ENCODE measurements at places on chromosomes 13 and 19. TPM values are rescaled to one million over a fixed set of nuclear protein-coding genes. Genes with fewer than 3 reads are reported as not detected.

DNA sequence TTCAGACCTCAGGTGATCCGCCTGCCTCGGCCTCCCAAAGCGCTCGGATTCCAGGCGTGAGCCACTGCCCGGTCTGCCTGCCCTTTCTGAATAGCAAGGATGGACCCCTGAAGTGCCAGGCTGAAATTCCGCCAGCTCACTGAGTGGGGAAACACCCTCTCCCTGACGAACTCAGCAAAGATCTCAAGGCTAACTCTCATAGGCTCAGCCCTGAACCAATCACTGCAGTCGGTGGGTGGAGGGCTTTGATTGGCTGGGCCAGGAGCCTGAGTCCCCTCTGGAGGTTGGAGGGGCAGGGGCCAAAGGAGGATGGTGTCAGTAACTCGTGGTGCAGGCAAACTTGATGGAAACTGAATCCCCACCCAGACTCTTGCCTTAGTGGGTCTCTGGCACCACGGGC, 11.2 kb upstream of the COMP start:
- DNase-seq = peak; percentile 89

DNA sequence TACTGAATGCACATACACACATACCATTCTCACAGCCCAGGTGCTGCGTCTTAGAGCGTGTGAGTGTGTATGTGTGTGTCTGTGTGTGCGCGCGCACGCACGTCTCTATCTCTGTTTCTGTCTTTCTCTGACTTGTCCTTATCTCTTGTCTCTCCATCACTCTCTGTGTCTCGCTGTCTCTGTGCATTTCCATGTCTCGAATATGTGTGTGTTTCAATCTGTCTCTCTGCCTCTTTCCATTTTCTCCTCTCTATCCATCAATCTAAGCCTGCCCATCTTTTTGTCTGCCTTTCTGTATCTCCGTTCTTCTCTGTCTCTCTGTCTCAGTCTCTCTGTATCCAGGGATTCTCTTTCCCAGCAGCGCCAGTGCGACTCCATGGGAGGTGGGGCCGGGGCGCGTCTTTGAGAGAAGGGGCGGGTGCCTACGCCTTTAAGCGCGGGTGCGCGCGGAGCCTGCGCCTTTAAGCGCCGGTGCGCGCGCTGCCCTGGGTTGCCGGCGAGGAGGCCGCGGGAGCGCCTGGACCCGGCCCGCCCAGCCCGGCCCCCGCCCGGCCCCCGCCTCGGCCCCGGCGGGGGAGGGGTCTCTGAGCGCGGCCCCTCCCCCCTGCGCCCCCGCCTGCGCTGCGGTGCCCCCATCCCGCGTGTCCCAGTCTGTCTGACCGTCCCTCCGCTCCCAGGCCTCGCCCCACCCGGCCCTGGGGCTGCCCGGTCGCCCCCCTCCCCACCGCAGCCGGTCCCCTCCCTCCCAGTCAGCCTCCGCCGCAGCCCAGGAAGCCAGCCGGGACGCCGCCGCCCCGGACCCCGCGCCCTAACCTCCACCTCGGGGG, at the start of gene LRFN3:
Gene LRFN3, plus strand, starts transcription at position 464 of the 827 bp plus-strand sequence. CDS start 3,052 bp downstream, outside the sequence.
- DNase-seq = peak; percentile 77

DNA sequence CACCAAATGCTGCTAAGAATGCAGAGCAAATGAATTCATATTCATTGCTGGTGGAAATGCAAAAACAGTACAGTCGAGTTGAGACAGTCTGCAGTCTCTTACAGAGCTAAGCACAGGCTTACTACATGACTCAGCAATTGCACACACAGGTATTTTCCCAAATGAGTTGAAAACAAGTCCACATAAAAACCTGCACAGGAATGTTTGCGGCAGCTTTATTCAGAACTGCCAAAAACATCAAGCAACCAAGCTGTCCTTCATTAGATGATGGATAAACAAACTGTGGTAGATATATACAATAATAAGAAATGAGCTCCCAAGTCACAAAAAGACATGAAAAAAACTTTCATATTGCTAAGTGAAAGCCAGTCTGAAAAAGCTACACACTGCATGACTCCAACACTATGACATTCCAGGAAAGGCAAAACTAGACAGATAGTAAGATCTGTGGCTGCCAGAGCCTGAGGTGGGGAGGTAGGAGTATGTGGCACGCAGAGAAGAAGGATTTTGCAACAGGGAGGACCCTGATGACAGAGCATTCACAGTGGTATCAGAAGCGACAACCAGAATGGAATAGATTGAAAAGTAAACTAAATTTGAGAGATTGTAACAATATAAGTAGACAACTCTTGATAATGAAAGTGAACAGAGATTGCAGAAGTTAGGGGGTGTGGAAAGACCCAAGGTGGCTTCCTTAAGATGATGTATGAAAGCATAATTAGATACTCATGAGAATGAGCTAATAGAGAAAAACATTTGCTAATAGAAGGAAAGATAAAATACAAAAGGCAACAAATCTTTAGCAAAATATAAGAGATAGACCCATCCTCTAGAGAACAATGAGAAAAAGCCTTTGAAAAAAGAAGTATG, 52.7 kb downstream of the TSC22D1 start:
- no peak for DNase-seq

Gene KLK13
- total RNA-seq = 4.2 TPM

DNA sequence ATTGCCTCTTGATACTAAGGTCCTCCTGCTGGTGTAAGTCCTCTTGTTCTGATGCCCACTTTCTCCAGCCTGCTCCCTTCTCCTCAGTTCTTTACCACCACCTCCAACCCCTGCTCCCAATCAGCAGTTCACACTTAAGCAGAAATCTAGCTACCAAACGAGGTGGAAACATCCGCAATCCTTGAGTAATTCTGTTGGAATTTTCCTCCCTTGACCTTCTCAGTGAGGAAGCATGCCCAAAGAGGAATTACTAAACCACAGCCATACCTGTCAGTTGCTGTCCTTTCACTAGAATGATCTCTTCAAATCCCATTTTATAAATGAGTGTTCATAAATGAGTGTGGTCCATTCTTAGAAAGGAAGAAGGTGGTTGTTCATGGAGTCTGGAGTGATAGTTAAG, 289.9 kb downstream of the DACH1 start:
- no peak for DNase-seq

DNA sequence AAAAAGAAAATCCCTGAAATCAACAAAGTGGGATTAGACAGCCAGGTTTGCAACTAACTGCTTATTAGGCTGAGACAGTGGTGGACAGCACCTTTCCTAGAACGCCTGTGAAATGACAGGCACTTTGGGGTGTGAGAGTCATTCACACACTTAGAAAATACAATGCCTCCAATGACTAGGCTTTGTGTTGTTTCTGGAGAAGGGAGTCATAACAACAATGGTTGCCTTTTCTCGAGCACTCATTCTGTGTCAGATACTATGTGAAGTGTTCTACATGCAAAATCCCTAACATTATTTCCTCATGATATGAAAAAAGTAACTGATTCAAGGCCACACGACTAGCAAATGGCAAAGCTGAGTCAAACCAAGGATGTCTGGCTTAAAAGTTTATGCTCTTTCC, 41.2 kb downstream of the SACS start:
- no peak for DNase-seq

Gene ZNF222
- total RNA-seq = 6.6 TPM

GRCh38 chr13:36685927-36686326, 12.1 kb downstream of the SERTM1 start:
- no peak for DNase-seq

GRCh38 chr13:50909605-50910484, at the start of gene RNASEH2B:
Gene RNASEH2B, plus strand, starts transcription at chr13:50909791. Its CDS starts 286 bp downstream, at chr13:50910077.
- DNase-seq = peak; percentile 78

DNA sequence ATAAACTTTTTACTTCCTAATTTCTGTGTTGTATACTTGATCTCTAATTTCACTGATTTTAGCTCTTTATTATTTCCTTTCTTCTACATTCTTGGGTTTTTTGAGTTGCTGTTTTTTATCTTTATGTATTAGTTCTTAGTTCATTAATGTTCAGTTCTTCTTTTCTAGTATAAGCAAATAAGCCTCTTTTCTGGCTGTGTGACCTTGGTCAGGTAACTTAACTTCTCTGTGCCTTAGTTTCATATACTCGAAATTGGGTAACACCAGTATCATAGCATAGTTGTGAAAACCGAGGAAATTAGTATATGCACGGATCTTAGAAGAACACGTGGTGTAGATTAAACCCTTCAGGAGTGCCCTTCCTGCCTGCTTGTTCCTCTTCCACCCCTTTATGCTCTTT, 130.2 kb upstream of the C1QTNF9B start:
- no peak for DNase-seq

- no peak for DNase-seq
These were observed 16.0 kb downstream of the PIP5K1C start for GRCh38 chr19:3684054-3684816.

DNA sequence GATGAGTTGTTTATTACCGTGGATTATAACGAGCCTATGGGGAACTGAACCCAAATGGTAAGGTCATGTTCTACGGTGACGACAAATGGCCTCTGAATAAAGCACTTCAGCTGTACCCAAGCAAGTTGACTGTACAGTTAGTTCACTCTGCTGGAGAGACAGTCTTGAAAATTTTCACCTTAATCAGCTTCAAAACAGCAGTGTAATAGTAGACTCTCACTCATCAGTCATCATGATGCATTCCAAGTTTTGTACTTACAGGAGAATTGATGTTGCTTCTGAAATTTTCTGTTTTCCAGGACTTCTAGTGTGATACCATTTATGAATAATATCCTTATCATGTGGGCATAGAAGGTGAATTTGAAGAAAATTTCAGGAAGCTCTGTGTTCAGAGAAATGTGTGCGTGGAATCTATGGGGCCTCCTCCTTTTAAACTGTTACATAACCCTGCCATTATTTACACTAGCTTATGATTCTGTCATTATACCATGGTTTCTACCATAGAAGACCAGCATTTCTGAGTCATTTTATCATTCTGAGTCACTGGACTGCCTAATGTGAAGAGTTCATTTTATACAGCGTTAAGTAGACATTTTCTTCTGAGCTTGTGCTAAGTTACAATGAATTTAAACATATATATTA, 96.9 kb downstream of the WDFY2 start:
- DNase-seq = no peak

Gene IQCN
- 0.48 TPM for total RNA-seq

- DNase-seq = peak; percentile 81
These were observed 15.0 kb upstream of the EMC10 start for GRCh38 chr19:50461066-50461875.

- no peak for DNase-seq
These were observed 752 bp downstream of the RPL18A start for GRCh38 chr19:17860331-17860992.

Gene MUC16
- 0.22 TPM for total RNA-seq

GRCh38 chr19:13012690-13013608, 17.7 kb downstream of the NFIX start:
- DNase-seq = peak; percentile 58

Gene FFAR2
- total RNA-seq = not detected

Gene PSPN
- 2.4 TPM for total RNA-seq

GRCh38 chr19:38759590-38760003, 13.7 kb downstream of the LGALS7 start:
- DNase-seq = no peak

GRCh38 chr19:15123900-15124299, 16.7 kb downstream of the SYDE1 start:
- no peak for DNase-seq

GRCh38 chr13:80955501-80955900, 614.6 kb upstream of the SPRY2 start:
- no peak for DNase-seq

DNA sequence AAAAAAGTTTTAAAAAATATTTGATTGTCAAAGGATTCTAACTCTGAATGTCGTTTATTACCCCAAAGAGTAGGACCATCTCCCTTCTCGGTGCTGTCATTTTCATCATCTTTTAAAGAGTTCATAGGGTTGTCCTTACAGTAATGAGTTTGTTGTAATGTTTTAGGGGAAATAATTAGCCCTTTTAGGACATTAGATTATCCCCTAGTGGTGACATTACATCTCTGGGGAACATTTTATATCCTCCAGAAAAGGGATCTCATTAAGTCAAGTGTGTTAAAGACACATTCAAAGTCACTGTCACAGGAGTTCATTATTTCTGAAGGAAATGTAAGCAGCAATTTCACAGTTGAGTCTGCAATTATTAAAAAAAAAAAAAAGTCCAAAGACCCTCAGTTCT, 99.3 kb upstream of the GJB6 start:
- no peak for DNase-seq

GRCh38 chr19:29040292-29040691, 172.7 kb downstream of the UQCRFS1 start:
- no peak for DNase-seq

DNA sequence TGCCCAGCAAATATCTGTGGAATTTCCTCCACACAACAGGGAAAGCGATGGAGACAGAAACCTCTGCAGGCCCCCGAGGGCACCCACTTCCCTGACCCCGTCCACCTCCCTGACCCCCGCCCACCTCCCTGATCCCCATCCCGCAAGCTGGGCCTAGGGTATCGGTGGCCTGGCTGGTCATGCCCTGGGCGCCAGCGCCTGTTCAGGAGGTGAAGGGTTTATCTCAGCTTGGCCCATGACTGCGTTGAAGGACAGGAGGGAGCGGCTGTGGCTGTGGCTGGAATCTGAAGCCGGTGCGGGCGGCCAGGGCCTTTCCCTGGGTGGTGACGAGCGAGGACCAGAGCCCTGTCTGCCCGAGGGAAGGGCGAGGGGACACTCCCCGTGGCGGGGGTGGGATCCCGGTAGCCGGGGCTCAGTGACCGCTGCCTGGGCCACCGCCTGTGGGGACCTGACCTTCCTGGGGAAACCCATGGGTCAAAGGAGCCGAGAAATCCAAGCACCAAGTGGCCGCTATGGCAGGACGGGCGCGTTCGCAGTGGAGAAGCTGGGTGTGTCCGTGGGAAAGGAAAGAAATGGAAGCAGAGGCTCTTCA, 20.7 kb downstream of the GAS6 start:
- no peak for DNase-seq

Gene VSTM1
- total RNA-seq = 0.48 TPM

DNA sequence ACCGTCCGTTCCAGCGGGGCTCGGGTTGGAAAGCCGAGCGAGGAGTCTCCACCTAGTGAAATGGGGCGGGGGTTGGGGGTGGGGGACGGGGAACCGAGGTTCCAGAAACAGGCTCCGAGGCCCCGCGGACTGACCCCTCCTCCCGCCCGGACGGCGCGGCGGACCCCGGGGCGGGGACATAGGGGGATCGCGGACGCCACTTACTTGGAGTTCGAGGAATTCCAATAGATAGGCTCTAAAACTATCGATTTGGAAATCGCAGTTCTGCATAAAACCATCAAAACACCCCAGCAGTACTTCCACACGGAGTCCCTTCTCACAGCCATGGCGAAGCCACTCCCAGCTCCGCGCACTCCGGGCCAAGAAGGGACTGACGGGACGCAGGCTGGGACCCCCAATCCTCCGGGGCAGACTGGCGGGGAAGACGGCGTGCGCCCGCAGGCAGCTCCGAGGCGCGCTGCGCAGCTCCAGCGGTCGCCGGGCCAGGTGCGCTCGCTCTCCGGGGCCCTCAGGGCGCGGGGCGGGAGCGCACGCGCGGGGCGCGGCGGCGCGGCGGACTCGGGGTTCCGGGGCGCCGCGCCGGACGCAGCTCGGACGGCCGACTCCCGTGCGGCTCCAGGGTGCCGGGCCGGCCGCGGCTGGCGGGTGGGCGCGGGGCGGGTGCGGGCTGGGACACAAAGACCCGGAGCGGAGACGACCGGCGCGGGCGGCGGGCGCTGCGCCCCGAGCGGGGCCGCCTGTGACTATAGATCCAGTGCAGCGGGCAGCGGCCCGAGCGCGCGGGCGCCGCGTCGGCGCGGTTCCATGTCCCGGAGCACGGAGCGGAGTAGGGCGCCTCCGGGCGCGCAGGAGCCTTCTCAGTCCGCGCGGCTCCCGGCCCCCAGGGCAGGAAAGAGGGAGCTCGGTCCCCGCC, 567 bp downstream of the EFNB2 start:
- no peak for DNase-seq

Gene ZFP30
- 10.1 TPM for total RNA-seq

Gene WDR88
- total RNA-seq = not detected

Gene FXYD1
- total RNA-seq = 6.8 TPM

All from H9 (cell line).